CD4-positive, alpha-beta T cell treated with Interleukin-12 subunit alpha and Interleukin-12 subunit beta, for 1 hour (primary cell): ENCODE measurements at places on chromosomes 3 and 15.

DNA sequence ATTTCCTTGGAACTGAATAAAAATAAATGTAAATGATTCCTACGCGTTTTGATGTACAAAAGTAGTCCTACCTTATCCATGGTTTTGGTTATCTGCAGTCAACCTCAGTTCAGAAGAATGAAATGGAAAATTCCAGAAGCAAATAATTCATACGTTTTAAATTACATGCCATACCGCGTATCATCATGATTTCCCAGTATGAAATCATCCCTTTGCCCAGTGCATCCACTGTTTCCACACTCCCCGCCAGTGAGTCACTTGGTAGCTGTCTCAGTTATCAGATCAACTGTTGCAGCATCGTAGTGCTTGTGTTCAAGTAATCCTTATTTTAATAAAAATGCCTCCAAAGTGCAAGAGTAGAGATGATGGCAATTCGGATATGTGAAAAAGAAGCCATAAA, 9.1 kb upstream of the MFSD1 start:
- no peak for DNase-seq

GRCh38 chr3:108079877-108080276, 11.0 kb downstream of the CD47 start:
- DNase-seq: no peak

GRCh38 chr15:35740761-35741160, 194.8 kb upstream of the DPH6 start:
- DNase-seq: no peak

- DNase-seq: no peak
Measured at GRCh38 chr3:32316976-32317375, 74.7 kb upstream of the CMTM7 start.

GRCh38 chr3:25586167-25586505, 78.6 kb downstream of the TOP2B start:
- DNase-seq: no peak

DNA sequence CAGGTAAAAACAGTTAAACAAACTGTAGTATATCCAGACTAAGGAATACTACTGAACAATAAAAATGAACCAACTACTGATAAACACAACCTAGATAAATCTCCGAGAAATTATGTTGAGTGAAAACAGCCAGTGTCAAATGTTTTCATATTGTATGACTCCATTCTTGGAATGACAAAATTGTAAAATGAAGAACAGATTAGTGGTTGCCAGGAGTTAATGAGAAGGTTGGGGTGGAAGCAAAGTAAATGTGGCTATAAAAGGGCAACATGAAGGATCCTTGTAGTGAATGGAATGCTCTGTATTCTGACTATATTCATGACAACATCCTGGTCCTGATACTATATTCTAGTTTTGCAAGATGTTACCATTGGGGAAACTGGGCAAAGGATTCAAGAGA, 27.5 kb upstream of the ACKR4 start:
- DNase-seq: no peak
